ENCODE measurements at places on chromosomes 16 and 17.

DNA sequence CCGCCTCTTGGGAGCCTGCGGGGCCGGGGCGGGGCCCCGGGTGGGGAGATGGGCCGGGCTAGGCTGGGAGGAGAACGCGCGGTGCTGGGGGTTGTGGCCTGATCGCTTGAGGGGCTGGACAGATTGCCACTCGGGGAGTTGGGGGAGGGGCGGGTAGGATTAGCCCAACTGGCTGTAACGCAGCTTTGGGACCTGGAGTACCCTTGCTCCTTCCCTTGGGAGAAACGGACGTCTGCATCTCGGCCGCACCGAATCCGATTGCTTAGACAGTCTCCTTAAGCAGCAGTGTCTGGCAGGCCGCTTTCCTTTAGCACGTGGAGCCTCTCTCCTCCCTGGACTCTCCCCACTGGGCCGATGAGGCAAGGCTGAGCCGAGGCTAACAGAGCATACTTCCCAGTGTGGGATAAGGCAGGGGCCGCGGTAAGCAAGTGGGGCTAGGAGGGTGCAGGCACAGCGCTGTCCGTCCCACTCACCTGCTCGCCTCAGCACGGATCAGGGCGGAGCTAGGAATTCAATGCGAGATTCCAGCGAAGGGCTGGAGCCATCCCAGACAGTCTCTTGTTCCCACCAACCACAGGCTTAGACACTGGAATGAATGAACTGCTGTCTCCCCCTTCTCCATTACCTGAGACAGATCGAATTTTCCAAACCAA, 540 bp upstream of the ACLY start:
- no peak for DNase-seq

- DNase-seq: no peak
These were observed 483.1 kb upstream of the PSMD7 start for GRCh38 chr16:73813527-73813926.

GRCh38 chr16:73025151-73025855, 22.6 kb downstream of the ZFHX3 start:
- DNase-seq: no peak

- peak; percentile 50 for DNase-seq
These were observed 20.6 kb upstream of the SNTB2 start for GRCh38 chr16:69166221-69166833.

GRCh38 chr17:40481106-40481505, 20.3 kb downstream of the TNS4 start:
- no peak for DNase-seq

- no peak for DNase-seq
These were observed 11.2 kb downstream of the PER1 start for GRCh38 chr17:8141045-8141444.

- no peak for DNase-seq
These were observed 729 bp downstream of the P2RX5 start for GRCh38 chr17:3695129-3695722.

DNA sequence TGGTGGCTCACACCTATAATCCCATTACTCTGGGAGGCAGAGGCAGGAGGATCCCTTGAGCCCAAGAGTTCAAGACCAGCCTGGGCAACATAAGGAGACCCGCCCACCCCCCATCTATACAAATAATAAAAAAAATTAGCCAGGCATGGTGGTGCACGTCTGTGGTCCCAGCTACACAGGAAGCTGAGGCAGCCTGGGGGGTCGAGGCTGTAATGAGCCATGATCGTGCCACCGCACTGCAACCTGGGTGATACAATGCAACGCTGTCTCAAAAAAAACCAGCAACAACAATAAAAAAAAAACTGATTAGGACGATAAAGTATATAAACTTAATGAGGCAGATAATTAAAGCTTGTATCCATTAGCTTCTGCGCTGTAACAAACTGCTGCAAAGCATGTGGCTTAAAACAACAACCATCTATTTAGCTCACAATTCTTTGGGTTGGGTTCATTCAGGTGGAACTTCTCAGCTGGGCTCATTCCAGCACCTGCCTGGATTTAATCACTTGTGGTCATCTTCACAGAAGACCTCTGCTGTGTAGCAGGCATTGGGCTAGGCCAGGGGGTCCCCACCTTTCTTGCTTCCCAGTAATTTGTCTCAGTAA, 45.8 kb downstream of the LCMT1 start:
- no peak for DNase-seq

DNA sequence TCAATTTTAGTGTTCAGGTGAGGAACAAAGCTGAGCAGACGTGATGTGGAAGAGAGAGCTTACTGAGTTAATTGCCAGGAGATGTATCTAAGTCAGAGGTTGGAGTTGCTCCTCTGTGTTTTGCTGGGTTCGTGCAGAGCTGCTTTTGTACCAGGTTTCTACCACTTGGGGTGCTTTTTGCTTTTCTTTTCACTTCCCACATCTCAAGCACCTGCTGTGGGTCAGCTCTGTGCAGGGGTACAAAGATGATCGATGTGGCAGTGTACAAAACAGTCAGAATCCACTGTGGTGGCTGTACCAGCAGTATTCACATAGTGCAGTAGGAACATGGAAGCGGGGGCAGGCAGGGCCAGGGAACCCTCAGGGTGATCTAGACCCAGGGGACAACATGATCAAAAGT, 14.8 kb downstream of the UNK start:
- no peak for DNase-seq

DNA sequence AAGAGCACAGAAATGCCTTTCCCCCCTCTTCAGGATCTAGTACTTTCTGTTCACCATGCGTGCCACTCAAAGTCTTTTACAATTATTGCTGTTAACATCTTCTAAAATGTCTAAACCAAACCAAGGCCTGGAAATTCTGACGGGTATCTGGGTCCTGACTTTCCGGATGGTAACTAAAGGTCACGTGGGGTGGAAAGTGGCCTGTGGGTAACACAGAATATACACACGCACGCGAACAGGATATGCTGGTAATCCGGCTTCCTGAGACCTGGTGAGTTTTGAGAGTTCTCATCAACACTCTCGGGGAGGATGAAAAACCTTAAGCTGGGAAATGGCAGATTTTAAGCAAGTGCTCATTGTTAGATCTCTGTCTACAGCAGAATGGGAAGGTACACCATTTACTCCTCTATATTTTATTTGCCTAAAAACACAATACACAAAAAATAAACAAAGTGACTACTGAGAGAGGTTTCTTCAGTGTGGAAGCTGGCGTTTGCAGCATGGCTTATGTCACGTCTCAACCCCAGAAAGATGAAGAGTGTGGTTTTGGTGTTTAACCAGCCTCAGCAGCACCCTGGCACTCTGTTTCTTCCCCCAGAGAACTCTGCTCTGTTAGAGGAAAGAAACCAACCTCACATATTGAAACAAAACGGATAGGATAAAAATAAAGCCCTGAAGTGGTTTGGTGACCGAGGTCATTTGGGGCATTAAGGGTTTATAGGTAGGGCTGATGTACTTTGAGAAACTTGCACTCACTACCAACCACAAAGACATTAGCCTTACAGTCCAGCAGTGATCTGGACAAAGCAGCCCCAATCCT, 37.3 kb downstream of the SMG6 start:
- peak; percentile 85 for DNase-seq

- no peak for DNase-seq
These were observed 39.8 kb downstream of the PLCG2 start for GRCh38 chr16:81818905-81819304.

GRCh38 chr16:65012357-65012756, 109.5 kb downstream of the CDH11 start:
- DNase-seq: no peak

- no peak for DNase-seq
These were observed 535.7 kb upstream of the HSBP1 start for GRCh38 chr16:83271970-83272575.

GRCh38 chr16:66751303-66751991, at the start of gene DYNC1LI2:
Gene DYNC1LI2 (minus strand): TSS chr16:66751609. CDS start chr16:66751591, 18 bp downstream.
- peak; percentile 84 for DNase-seq

GRCh38 chr16:80691111-80691741, 113.2 kb downstream of the CDYL2 start:
- DNase-seq: no peak

DNA sequence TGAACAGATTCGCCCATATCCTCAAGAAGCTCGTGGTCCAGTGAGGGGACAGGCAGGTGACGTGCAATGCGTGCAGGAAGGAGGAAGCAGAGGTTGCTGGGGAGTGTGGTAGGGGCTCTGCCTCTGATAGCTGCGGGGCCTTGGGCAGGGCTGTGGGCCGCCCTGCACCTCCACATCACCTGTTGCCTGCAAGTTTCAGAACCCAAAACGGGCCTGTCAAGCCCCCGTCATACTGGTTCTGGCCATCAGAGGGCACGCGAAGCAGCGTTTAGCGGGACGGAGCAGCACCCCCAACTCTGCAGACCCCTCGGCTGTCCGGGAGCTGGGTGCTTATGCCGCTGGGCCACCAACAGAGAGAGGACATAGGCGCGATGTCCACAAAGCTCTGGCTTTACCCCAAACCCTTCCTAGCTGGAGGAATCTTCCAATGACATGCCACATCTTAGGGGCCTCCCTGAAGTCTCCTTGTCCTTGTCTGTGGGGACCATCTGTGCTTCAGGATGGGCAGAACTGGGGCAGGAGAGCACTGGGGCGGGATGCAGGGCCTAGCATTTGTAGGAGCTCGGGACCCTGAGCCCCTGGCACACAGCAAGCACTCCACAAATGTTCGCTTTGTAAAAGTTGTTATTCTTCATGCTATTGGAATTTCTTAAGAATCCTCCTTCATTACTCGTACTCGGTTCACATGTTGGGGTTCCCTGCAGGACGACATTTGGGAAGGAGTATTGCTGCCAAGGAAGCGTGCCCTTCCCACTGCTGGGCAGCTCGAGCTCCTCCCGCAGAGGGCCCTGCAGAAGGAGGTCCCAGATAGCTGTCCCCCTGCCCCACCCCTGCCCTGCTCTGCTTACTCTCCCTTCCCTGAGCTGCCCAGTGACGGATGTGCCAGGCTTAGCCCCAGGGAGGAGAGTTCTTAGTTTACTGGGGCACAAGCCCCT, 64.3 kb downstream of the CNGB1 start:
- DNase-seq: peak; percentile 37

- DNase-seq: no peak
These were observed 46.0 kb downstream of the KATNIP start for GRCh38 chr16:27595993-27596392.

GRCh38 chr16:74778646-74779045, 4.0 kb upstream of the FA2H start:
- no peak for DNase-seq

GRCh38 chr16:886084-886543, 84.7 kb downstream of the LMF1 start:
- DNase-seq: no peak

DNA sequence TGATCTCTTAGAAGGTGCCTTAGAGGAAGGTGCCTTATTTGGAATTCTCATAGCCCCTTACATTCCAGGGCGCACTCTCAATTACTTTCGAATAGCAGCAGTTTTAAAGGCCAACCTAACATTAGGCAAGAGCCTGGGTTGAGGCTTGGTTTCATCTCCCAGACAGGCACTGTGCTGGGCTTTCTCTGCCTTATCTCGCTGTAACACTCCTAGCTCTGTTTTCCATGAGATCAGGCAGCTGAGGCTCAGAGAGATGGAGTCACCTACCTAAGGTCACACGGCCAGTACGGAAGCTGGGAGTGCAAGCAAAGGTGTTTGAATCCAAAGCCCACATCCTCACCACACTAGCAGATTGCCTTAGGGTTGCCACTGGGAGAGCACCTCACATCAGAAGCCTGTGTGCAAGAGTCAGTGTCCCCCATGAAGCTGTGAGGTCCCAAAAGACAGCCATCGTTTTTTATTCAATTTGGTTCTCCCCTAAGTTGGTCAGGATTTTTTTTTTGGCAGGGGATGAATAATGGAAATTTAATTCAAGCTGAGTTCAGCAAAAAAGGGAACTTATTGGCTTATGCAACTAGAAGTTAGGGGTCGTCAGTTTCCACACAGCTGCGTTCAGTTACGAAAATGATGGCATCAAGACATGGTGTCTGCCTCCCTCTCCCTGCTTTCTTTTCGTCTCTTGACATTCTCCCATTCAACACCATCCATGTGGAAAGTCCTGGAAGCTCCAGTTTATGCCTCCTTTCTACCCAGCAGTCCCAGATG, 206.4 kb downstream of the KATNIP start:
- DNase-seq: no peak

DNA sequence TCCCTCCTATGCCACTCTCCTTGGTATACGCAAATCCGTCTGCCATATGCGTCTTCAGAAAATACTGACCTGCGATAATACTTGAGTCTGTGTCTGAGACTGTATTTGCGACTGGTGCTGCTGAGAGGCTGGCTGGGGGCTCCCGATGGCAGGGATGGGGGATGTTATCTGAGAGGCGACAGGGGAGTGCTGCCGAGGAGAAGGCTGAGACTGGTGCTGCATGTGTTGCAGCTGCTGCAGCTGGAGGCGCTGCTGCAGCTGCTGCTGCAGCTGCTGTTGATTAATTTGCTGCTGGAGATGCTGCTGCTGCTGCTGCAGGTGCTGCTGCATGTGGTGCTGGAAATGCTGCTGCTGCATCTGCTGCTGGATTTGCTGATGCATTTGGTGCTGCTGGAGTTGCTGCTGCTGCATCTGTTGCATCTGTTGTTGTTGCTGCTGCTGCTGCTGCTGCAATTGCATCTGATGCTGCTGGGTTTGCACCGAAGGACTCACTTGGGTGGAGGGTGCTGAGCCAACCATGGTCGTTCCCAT, 107.7 kb downstream of the TOX3 start:
- DNase-seq: no peak

GRCh38 chr17:74690409-74690825, 22.3 kb downstream of the CD300LF start:
- DNase-seq: no peak

DNA sequence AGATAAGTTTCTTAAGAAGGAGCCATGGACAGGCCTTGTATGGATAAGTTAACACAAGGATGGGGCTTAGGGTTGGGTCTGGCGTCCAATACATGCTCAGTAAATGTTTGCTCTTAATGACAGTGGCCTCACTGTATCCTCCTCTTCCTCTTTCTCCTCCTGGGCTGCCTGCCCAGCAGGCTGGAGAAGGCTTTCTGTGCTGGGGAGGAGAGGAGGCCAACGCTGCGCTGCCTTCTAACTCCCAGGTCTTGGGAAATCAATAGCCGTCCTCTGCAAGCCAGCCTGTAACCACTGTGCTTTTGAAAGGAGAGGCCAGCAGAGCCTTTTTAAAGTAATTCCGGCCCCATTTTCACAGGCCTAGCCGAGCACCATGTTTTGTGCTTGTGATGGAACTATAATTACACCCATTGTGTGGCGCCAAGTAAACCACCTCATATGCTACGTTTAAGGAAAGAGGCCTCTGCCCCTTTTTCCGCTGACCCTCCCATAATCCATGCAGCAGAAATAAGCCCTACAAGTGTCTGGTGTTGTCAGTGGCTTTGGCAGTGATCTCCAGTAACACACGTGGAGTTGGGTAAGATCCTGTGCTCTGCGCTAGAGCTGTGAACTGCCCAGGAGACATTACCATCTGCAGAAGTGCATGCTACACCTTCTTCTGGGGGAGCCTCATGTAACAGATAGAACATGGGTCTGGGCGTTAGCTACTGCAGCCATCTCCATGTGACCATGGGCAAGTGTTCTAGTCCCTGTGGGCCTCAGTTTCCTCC, 368.2 kb downstream of the SNX29 start:
- DNase-seq: no peak

- no peak for DNase-seq
These were observed 11.3 kb upstream of the NFAT5 start for GRCh38 chr16:69554495-69554894.

GRCh38 chr16:87437327-87437726, 45.2 kb downstream of the MAP1LC3B start:
- DNase-seq: no peak

Data from CD4-positive, alpha-beta T cell treated with Interleukin-17A for 4 hours (primary cell).